Colonic mucosa (tissue), 4 donors: ENCODE measurements at places on chromosomes 7 and 10. TPM values are rescaled to one million over a fixed set of nuclear protein-coding genes. Genes with fewer than 3 reads are reported as not detected.

DNA sequence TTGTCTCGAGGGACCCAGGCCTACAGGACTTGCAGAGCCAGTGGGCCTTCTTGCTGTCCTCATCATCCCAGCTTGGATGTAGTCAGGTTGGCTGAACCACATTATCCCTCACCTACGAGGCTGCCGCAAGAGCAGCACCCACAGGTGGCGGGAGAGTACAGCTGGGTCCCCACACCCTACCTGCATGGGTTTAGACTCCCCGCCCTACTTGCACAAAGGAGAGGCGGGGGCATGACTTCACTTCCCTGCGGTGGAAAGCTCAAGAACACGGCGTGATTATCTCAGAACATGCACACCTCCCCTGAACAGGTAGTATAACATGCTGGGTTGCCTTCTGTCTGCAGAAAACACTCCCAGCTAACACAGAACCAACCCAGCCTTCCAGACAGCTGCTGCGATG lies 57.5 kb downstream of the CTBP2 start:
- DNase-seq = peak; percentile 55

DNA sequence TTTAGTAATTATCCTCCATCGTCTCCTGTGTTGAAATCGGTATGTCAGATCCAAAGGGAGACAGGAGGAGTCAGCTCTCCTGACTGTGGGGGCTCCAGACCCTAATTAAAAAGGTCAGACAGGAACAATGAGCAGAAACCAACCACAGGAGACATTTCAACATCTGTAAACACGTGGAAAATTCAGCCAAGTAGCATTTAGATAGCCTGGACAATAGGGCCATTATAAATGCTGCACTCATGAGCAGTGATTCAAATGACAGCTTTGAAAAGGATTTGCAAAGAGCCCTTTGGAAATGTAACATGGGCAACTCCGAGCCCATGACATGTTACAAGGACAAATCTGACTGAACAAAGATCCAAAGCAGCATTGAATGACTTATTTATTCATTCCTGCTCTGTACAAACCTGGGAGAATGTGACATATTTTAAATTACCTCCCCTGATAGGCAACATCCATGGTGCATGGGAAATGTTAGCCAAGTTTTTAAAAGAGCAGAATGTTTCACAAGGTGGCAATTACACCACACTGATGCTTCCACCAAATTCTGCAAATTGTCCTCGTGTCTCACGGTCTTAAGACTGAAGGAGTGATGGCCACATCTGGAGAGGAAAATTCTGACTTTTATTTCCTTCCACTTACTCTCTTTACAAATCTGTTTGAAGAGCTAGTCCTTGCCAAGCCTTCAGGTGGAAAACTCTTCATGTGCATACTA lies 113.3 kb upstream of the KMT2E start:
- DNase-seq = no peak

- no peak for DNase-seq
These were observed 86.0 kb downstream of the HIP1 start for GRCh38 chr7:75652788-75653187.

The CD36 gene
- total RNA-seq = 8.7 TPM

The ANKRD61 gene
- not detected for total RNA-seq

- no peak for DNase-seq
These were observed 9.8 kb upstream of the UMAD1 start for GRCh38 chr7:7630626-7631329.

- peak; percentile 53 for DNase-seq
These were observed 82.8 kb upstream of the CPXM2 start for GRCh38 chr10:123974406-123974805.

DNA sequence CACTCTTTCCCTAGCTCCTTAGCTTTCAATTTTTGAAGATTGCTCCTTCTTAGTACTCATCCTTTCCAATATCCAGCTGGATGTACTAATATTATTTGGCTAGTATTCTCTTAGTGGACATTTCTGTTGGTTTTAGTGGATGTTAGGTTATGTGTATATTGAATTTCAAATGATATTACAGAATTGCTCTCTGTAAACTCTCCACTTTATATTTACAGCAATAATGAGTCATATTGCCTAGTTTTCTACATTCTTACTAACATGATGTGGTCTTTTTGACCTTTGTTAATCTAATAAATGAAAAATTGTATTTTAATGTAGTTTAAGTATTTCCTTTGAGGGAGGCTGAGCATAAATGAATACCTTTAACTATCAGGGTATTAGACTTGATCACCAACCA lies 69.4 kb downstream of the BICC1 start:
- no peak for DNase-seq

The SPDYE1 gene
- not detected for total RNA-seq

DNA sequence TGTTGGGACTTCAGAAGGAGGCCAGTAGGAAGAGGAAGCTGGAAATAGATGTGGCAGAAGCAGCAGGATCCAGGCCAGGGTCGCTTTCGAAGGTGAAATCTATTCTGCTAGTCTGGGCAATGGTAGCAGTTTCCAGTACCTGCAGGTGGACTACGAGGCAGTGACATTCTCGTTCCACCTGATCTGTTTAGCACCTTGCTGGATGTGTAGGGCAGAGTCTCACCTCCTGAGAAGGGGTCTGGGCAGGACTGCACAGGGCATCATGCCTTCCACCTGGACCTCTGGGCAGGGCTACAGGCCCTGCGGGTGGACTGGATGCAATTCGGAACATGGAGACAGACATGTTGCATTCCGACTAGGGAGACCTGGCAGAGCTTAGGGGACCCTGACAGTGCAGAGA lies 254.8 kb upstream of the ZNF32 start:
- no peak for DNase-seq

GRCh38 chr10:71643904-71644303 lies 75.7 kb downstream of the C10orf105 start:
- DNase-seq = no peak

GRCh38 chr10:78813998-78814399 lies 254.8 kb upstream of the ZMIZ1 start:
- DNase-seq = no peak

DNA sequence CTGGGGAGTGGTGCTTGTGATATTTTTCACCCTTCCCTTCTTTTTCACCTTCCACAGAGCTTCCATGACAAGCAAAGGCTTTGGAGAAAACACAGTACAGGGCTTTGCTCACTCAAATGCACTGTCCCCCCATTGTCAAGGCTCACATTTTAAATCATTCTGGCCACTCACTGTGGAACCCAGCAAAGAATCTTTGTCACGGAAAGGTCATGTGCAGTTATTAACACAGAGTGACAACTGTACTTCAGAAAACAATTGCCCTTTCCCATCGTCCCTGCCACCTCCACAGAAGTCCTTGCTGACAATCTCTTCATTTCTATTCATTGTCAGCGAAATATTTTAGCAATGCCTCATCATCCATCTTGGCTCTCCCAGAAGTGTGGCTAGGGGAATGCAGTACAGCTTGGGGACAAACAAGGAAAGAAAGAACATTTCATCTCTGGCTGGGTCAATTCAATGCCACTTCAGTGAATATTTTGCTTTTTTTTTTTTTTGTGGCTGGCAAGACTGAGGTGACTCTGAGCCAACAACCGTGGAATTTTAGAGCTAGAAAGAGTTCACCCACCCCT lies 851.0 kb downstream of the KCNMA1 start:
- no peak for DNase-seq

The TRPV5 gene
- total RNA-seq = not detected

- no peak for DNase-seq
These were observed 76.9 kb downstream of the INSIG1 start for GRCh38 chr7:155374276-155375252.

DNA sequence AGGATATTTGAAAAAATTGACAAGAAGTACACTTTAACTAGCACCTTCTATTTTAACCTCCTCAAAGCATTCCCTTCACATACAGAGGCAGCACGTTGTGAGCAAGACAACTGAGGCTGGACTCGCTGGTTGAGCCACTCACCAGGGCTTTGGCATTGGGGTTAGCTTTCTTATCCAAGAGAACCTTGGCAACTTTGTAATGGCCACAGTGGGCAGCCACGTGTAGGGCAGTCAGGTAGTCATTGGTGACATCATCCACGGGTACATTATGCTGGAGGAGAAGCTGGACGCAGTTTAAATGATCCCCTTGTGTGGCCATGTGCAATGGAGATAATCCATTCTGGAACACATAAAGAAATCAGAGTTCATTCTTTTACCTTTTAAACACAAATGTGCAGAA lies 181.8 kb downstream of the ANK3 start:
- no peak for DNase-seq

The YWHAG gene
- total RNA-seq = 121 TPM

The FXYD4 gene
- 0.98 TPM for total RNA-seq

DNA sequence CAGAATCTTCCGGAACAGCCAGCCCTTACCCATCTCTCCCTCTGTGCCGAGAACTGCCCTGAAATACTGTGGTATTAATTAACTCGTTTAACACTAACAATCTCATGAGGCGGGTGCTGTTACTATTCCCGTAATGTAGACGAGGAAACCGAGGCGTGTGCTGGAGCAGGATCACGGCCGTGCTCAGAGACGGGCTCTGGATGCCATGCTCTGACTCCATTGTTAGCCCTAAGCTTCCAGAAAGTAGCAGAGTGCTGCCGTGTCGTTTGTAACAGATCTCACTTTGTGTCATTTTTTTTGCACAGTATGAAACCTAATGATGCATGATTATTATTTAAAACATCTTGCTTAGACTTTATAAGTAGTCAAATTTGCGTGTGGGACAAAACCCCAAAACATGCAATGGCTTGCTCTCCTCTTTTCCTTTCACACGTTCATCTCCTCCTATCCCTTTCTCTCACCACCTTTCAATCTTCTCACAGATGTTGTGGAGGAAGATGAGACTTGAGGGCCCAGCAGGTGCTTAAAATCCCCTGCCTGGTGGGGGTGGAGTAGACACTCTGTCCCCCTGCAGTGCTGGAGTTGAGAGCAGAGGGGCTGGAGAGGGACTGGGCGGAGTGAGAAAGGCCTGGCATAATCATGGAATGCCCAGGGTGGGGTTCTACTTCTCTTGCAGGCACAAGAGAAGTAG lies 482 bp upstream of the ACTR3C start:
- peak; percentile 68 for DNase-seq

DNA sequence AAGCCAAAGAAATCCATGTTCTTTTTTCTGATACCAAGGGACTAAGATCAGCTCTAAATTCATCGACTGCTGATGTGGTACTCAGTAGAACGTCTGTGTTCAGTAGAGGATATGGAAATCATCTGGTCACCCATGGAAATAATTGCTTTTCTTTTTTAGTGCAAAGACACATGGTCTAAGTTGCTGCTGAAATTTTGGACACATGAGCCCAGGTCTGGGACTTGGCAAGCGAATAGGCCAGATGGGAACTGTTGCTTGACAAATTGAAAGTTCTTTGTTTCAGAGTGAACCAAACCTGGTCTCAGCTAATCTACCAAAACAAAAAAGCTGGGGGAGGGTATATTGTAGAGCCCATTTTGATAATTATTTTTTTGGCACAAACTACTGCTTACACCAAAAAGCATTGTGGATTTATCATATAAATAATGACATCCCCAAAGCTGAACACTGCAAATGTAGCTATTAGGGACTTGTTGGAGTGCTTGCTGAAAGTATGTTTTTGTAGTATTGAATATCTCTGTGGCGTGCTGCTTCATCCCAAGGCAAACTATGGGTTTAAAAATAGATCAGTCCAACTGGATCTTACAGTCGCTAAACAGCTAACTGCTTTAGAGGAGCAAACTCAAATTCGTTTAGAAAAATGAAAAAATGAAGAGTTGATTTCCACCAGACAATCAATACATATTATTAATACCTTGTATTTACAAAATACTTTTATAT lies 144.7 kb downstream of the TRIL start:
- DNase-seq = no peak

- no peak for DNase-seq
These were observed 118.5 kb downstream of the FAM107B start for GRCh38 chr10:14656052-14656730.

The RBM33 gene
- 56.9 TPM for total RNA-seq

DNA sequence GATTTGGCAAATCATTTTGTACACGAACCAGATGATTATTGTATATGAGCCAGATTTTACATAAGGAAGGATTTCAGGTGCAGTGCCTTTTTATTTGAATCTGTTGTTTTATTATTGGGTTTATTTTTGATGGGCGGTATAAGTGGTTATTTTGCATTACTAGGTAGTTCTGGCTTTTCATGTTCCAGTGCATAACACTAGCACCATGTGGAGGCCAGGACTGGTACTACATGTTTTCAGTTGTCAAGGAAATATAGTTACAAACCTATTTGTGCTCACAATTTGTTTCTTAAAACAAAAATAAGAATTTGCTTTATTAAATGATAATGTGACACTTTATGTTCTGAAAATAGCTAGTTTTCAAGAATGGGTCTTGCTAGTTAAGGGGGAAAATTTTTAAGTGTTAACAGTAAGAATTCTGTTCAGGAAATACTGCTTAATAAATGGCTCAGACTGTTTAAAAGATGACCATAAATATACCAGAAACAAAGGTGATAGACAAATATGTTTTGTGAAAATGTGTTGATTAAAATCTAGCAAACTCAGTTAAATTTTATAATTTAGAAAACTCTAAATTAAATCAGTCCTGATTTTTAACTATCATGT lies 7.1 kb upstream of the SEMA3E start:
- peak; percentile 36 for DNase-seq

GRCh38 chr7:76173566-76174205 lies 28.0 kb upstream of the SRRM3 start:
- DNase-seq = no peak

- DNase-seq = no peak
These were observed 207.7 kb downstream of the PTN start for GRCh38 chr7:137135654-137136350.

- no peak for DNase-seq
These were observed 37.1 kb downstream of the PRKCQ start for GRCh38 chr10:6542999-6543430.

GRCh38 chr10:80132299-80133139 lies at the start of gene PLAC9:
TSS of gene PLAC9 (plus strand) at chr10:80132730. CDS start at chr10:80132763, 33 bp downstream.
- no peak for DNase-seq

GRCh38 chr10:18238870-18239485 lies 98.8 kb downstream of the CACNB2 start:
- DNase-seq = no peak

The SIRT1 gene
- 20.4 TPM for total RNA-seq

The ACSM6 gene
- not detected for total RNA-seq

- no peak for DNase-seq
These were observed 8.9 kb upstream of the DYNC2I1 start for GRCh38 chr7:158847451-158847866.

- DNase-seq = no peak
These were observed 227.4 kb downstream of the PRKG1 start for GRCh38 chr10:51301644-51302043.

DNA sequence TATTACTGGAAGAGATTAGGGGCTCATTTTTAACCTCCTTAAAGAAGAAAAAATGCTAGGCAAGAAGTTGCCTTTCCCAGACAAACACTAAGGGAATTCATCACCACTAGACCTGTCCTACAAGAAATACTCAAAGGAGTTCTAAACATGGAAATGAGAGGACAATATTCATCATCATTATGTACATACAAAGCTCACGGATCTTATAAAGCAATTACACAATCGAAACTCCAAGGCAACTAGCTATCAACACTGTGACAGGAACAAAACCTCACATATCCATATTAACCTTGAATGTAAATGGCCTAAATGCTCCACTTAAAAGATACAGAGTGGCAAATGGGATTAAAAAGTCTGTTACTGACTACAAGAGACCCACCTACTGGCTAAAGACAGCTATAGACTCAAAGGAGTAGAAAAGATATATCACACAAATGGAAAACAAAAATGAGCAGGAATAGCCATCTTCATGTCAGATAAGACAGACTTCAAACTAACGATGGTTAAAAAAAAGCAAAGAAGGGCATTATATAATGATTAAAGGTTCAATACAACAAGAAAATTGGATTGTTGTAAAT lies 246.6 kb downstream of the ADRA2A start:
- no peak for DNase-seq

GRCh38 chr7:106891548-106892410 lies 26.7 kb downstream of the PIK3CG start:
- DNase-seq = no peak

The ABCC2 gene
- total RNA-seq = 0.45 TPM

The USP54 gene
- total RNA-seq = 70.8 TPM

The GPR141 gene
- total RNA-seq = 0.58 TPM

The SLC13A1 gene
- total RNA-seq = 0.32 TPM
